ENCODE measurements at places on chromosomes 3 and 15. TPM values are rescaled to one million over a fixed set of nuclear protein-coding genes. Genes with fewer than 3 reads are reported as not detected.

GRCh38 chr3:178437236-178437635 is 99.0 kb upstream of the KCNMB2 start:
- DNase-seq: no peak

DNA sequence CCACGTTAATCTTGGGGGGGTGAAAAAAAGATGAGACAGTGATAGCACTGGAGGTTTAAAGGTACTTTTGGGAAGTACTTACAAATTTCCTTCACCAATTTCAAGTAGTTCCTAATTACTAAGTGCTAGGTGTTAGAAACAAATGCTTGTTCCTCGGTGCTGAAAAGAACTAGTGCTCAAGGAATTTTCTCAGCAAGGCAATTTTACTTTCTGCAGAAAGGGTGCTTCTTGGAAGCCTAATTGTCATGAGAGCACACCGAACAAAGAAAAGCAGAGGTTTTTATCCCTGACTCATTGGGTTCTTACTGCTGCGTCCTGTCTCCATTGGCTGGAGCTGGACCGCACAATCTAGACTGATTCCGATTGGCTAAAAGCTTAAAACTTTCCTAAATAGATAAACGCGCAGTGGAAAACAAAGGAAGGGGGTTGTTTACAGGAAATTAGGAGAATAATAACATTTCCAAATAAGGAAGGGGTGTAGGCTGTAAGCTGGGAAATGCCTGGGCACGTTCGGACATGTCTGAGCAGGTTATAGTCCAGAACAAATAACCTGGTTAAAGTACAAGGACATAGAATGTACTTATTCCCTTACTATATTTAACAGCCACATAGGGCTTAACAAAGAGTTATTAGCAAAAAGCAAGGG is 49.6 kb downstream of the CHD2 start:
- DNase-seq: no peak

DNA sequence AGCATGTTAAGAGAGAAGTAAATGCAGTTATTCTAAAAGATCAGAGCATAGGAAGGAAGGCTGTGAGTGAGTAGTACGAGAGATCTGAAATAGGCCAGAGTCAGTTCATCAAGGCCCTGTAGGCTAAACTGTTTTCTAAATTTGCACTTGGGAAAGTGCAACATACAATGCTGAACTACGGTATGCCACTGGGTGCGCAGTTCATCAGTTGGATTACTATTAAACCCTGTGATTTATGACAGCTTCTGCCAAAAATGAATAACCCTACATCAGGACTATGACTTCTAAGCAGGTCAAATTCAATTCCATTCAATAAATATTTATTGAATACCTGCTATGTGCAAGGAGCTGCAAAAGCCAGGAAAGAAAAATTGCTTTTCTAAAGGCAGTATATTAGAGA is 10.8 kb downstream of the CBLB start:
- no peak for DNase-seq

- DNase-seq: no peak
Observed at GRCh38 chr3:172379372-172379771, 68.9 kb downstream of the GHSR start.

GRCh38 chr3:176005564-176005963 is 1146.4 kb downstream of the NAALADL2 start:
- DNase-seq: no peak

DNA sequence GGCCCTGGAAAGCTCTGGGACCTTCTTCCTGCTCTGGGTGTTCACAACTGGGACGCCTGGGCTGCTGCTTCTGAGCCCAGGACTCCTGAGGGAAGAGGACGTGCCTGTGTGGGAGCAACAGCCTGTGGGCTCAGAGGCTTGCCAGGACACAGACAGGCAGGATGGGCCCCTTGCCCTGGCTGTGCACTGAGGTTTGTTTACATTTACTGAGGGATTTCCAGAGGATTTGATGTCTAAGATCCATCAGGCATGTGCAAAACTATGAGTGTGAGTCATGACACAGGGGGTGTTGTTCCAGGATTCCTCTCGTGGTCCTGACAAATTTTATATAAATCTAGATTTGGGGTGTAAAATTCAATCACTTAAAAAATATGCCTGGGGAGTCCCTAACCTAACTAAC is 10.6 kb downstream of the CCR9 start:
- DNase-seq: no peak

DNA sequence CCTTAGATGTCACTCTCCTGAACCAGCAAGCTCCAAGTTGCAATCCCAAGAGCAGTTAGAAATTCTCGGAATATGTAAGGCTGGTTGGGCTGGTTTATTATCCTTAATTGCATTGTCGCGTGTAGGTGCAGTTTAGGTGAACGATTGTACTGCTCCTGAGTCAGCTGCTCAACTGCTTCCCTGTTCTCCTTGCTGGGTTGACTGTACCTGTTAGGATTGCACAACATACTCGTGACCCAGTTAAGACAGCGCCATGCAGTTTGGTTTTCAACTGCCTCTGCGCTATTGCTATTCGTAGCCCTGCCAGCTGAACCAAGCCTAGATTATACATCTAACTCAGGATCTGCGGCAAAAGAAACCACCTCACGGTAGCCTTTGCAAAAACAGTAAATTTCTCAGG is 41.0 kb downstream of the BCL2L10 start:
- no peak for DNase-seq

- no peak for DNase-seq
Observed at GRCh38 chr3:69082361-69082760, 2.2 kb upstream of the UBA3 start.

DNA sequence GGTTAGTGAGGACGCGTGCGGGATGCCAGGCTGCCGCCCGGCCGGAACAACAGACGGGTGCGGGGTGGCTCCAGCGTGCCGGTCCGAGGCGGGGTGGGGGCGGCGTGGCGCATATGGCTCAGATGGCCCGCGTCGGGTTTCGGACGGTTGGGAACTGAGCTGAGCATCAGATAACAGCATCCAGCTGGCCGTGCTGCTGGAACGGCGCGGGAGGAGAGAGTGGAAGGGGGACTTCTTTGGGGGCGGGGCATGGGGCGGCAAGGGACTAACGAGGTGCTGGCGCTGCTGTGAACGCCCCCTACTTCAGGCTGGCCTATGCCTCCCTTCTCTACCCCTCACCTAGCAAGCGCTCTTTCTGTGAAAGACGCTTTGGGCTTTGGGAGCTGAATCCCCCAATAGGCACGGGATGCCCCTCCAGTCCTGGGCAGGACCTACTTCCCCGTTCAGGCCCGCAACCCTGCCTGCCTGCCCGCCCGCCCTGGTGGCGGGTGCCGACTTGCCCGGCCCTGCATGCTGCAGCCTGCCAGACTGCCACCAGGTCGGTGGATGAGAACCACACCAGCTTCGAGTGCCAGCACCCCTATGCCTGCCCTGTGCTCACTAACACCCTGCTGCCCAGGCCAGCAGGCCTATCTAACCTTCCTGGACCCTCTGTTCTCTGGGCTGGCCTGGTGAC is 542 bp downstream of the INKA1 start:
- DNase-seq: no peak

DNA sequence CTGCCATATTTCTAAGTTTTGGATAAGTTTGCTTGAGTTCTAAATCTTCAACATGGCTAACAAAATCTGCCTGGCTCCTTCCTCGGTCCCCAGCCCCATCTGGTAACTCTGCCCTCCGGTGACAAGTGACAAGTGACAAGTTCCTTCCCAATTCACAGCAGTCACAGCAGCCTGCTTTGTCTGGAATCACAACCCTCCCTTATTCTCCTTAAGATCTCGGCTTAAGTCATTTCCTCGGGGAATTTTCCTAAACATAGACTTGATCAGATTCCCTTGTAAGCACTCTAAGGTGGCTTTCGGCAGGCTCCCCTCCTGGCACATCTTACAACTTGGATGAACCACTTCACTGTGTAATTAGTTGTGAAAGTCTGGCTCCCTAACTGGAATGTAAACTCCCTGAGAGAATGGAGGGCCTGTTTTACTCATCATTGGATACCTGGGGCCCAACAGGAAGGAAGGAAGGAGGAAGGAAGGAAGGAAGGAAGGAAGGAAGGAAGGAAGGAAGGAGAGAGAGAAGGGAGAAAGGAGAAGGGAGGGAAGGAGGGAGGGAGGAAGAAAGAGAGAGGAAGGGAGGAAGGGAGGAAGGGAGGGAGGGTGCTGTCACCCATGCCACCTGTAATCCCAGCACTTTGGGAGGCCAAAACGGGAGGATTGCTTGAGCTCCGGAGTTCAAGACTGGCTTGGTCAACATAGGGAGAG is 126.4 kb downstream of the SHQ1 start:
- DNase-seq: no peak

DNA sequence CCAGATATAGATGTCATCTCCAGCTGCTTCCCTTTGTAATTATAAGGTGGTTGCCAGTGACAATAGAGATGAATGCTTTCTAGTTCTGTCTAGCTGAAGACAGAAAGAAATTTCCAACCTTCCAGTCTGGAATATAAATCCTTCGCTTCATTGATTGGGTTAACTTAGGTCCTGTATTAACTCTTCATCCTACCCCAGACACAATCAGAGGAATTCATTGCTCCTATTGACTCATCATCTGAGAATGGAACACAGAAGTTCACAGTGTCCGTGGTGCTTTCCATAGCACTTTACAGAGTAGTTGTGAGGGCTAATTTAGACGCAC is 241.4 kb downstream of the NFKBIZ start:
- peak; percentile 38 for DNase-seq

The GOLGA6D gene
- not detected for total RNA-seq

The CHDH gene
- total RNA-seq: 0.03 TPM

The TM4SF18 gene
- total RNA-seq: 72.6 TPM

All from SK-MEL-5 (cell line).